ENCODE measurements at places on chromosomes 2 and 18.

- no peak for DNase-seq
Observed at GRCh38 chr2:54977149-54977548, 73.1 kb downstream of the RTN4 start.

DNA sequence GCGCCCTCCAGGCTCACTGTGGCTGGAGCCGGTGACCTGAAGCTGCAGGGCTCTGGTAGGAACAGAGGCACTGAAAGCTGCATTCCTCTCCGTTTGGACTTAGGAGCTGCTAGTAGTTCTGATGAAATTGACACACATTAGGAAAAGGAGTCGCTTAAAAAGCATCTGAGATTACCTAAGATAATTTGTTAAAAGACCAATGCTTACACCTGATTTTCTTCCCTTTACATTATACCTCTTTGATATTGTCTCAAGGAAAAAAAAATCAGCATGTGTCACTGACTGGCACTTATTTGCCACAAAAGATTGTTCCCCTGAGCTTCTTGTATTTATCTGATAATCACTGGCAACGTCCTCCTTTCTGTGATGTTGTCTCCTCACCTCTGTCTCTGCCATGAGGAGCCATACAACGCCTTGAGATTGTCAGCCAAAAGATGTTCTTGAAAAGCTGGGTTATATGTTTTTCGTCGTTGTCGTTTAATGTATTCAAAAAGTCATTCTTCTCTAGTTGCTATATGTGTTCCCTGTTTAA is 618 bp upstream of the CHN1 start:
- no peak for DNase-seq

- DNase-seq = no peak
Observed at GRCh38 chr2:45616658-45617411, 5.8 kb upstream of the SRBD1 start.

GRCh38 chr18:47100212-47100831 is 50.0 kb downstream of the HDHD2 start:
- DNase-seq = no peak

- no peak for DNase-seq
Observed at GRCh38 chr2:209719034-209719433, 52.6 kb upstream of the UNC80 start.

DNA sequence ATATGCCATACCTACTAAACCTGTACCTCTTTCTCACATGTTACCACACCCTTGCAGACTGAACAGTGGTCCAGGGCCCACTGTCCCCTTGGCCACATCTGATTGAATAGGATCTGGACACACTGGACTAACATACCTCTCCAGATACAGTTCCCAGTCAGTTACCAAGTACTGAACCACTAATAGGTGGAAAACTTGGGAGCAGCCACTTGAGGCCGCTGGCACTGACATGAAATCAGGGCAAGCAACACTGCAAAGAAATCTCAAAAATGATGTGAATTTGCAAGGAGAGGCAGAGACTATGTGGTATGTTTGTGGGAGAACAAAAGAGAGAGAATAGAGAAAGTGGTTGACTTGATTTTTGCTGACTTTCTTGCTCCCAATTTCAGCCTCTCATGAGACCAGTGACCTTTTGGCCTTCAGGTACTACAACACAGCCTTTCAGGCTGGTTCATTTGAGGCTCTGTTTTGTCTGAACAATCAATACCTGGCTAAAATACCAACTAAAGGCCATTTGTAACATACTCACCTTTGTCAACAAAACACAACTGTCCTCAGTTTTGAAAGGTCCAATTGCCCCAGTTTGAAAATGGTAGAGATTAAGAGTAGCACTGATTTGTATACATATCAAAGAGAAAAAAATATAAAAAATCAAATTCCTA is 7.8 kb downstream of the GRB14 start:
- DNase-seq = no peak

DNA sequence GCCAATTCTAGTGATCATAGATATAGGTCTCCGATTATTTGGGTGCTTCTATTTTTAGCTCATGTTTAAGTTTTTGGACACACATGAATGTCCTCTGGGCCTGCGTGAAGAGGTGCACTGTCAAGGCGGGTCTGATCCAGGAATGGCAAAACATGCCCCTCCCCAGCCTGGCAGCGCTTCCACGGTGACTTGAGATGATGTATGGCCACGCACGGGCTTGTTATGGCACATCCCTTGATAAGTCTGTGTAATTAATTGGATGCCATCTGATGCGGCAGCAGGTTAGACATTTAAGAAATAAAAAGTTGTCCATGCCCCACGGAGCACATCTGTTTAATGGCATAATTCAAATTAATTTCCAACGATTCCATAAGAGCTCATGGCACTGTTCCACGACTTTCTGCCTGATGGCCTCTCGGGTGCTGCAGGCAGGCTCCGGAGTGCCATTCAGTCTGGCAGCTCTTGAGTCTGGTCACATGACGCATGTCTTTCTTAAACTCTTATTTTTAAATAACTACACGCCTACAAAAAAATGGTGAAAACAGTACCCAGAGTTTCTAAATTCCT is 151.4 kb downstream of the ACKR3 start:
- DNase-seq = no peak

Data from GOT3 (cell line).